ENCODE measurements at places on chromosomes 6 and 20. TPM values are rescaled to one million over a fixed set of nuclear protein-coding genes. Genes with fewer than 3 reads are reported as not detected.
A peak's percentile ranks its signal among the peaks of the same experiment; 100 is the strongest.

GRCh38 chr6:109263873-109264700 is 118.2 kb downstream of the CD164 start:
- no peak for DNase-seq

GRM1 gene
- not detected for total RNA-seq

- DNase-seq = no peak
These were observed 2.8 kb downstream of the TBPL1 start for GRCh38 chr6:133955582-133956415.

- DNase-seq = no peak
These were observed 53.0 kb upstream of the AIG1 start for GRCh38 chr6:143007646-143008045.

DNA sequence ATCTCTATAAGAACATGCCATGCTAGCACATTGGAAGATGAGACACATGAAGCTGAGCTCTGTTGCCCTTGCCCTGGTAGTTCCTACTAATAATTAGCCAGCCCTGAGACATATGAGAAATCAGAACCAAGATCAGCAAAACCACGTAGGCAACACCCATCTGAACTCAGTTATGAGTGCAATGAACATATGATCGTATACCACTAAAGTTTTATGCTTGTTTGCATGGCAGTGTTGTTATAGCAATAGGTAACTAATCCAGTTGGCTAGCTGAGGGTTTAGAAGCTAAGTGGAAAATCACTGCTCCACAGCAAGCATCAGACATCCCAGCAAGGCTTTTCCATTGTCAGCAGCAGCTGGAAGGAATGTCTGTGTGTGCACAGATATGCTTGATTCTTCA is 180.7 kb downstream of the BTBD3 start:
- DNase-seq = no peak

- DNase-seq = no peak
These were observed 128.5 kb downstream of the FLRT3 start for GRCh38 chr20:14208956-14209355.

GRCh38 chr20:50399917-50400704 is 110.1 kb upstream of the PTPN1 start:
- DNase-seq = no peak

DNA sequence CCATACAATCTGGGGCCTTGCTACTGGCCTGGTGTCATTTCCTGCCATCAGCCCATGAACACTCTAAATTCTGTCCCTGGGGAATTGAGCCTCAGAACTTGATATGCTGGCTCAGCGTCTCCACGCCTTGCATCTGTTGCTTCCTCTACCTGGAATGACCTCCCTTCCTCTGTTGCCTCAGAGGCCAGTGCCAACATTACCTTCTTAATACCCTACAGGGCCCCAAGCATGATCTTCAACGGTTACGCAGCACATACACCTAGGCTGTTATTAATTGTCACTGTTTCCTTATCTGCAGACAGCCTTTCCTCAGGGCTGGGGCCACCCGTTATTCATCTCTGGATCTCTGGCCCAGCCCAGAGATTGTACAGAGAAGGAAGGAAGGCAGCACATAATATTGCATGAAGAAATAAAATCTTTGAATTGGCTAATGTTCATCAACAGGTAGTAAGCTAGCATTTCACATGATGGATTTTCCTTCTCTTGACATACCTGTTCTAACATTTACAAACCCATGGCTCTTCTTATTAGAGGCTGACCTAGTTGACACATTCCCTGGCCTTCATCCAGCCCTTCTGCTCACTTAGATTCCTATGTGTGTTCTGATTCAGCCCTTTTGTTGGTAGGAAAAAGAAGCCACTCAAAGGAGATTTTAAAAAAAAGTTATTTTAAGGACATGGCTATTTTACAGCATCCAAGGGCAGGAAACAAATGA is 8.4 kb upstream of the RNF182 start:
- no peak for DNase-seq

CLPSL2 gene
- total RNA-seq = not detected

DNA sequence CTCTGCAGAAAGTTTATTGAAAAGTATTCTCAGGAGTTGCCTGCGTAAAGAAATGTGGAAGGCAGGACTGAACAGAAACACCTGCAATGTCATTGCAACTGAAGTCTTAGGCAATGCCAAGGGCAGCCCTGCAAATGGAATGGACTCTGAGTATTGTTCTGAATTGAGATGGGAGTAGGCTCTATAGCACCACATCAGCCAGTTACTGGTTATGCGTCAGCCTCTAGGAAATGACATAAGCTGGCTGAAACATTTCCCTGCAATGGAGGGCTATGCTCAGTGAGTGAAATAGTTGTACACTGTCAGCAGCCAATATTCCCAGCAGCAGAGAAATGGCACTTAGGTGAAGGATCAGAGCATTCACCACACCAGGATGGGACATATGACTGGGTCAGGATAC is 13.8 kb upstream of the GJE1 start:
- no peak for DNase-seq

NKX2-4 gene
- not detected for total RNA-seq

DNA sequence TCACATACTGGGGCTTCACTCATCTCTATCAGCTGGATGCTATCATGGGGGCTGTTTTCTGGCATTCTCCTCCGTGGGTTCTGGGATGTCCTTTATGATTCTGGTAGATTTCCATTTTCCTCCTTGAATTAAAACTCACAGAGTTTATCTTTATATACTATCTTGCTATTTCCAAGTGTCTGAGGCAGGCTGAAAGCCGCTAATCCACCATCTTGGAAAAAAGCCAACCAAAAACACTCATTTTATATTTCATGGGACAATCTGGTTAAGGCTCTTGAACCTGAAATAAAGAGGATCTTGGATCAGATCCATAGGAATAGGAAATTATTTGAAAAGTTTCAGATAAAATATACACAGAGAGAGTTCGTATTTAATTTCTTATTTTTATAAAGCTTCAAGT is 86.0 kb downstream of the AFG1L start:
- DNase-seq = no peak

CTCFL gene
- total RNA-seq = not detected

LY6G6C gene
- total RNA-seq = not detected

DNA sequence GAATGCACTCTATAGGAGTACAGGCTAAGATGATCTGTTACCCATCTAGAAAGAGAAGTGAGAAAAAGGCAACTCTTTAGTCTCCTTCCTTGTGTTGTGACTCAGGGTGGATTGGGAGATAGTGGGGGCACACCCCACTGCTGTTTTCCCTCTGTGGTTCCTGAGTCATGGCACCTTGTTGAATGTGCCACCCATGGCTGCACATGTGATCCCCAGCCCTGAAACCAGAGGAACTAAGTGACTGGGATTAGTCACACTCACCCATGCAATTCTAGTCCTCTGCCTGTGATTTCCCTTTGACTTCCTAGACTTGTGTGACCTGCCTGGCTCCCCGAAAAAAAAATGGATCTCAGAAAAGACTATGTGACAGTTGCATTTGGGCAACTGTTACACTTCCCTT is 48.6 kb upstream of the HTR1B start:
- DNase-seq = no peak

DNA sequence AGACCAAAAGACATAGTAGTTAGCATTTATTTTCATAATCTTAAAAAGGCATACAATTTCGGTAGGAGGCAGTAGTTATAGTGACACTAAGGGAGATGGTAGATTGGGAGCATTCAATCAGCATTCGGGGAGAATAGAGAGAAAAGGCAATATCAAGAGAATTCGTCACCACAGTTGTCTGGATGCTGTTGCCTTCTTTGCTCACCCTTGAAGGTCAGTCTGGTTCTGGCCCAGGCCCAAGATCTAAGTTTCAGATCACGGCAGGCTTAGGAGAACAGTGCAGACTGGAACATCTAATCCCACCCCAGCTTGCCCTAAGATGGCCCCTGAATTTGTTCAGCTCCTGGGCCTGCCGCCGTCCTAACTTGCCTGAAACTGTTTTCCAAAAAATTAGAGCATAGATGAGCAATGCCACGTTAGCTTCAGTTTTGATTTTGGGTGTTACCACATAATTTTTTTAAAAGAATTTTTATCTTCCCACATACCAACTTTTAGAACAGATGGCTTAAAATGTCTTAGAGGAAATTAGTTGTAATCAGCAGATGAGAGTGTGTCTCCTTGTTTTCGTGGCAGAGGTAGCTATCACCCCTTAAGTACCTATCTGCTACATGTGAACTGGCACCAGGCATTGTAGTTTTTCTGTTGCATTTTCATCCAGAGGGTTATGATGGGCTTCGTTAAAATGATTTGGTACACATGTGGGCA is 8.3 kb upstream of the CEP85L start:
- DNase-seq = peak; percentile 28

DNA sequence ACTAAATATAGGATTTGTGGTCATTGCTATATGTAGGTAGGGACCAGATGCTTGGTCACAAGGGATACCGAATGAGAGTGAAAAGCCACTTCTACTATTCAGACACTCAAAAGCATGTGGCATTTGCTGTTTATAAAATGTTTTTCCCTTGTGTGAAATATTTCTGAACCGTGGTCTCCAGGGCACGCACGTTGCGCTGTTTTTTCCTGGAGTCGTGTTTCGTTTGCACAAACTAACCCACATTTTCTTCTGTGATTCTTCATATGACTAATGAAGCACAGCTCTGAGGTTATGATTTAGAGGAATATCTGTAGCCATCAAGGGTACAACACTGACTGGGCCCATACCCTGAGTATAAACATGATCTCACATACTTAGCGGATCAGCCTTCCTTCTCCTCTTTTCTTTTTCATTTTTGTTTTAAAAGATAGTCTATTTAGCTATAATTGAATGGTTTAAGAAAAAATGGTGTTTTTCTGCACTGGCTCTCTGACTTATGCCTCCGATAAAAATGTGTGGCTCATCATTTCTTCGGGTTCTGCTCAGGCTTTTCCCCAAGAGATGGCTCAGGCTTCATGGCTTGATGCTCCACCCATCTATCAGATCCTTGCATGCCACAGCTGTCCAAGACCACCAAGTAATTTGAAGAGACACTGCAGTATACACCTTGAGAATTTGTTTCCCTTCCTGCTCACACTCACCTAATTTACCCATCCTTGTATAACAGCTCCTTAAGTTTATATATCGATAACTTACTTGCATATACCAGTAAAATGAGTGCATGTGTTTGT is 59.9 kb upstream of the HBS1L start:
- DNase-seq = peak; percentile 82

DNA sequence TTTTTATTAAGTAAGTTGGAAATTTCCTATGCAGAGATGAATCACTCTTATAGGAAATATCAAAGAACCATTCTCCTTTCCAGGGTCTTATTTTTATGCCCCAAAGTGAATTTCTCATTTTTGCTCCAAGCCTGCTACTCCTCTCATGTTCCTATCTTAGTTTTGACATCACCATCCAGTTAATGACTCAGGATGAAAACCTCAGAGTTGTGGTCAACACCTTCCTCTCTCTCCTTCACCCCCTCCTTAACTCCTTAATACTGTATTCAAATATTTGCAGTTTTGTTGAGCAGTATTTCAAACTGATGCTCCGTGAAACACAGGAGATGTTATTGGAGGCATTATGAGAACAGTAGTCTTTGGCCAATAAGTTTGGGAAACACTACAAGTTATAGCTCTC is 64.1 kb downstream of the NRN1 start:
- DNase-seq = no peak

DNA sequence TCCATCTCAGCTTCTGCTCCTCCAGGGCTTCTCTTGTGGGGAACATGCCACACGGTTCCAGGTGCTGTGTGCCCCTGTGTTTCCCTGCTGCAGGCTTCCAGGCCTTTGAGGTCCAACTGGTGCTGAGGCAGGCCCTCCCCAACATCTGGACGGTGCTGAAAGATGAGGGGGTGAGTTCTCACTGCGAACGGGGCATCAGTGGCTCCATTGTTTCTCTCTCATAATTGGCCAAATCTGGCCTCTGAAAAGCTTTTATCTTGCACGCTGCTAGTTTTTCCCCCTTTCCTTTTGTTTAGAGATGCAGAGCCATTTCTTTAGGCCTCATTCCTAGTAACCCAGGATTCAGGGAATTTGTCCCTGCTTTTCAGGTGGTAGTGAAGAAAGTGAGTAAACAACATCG is 8.6 kb downstream of the PNLDC1 start:
- no peak for DNase-seq

SNX21 gene
- 1.2 TPM for total RNA-seq

HLA-DOA gene
- 3.3 TPM for total RNA-seq

PSMB8 gene
- 238 TPM for total RNA-seq

- peak; percentile 75 for DNase-seq
These were observed 115.1 kb downstream of the JAG1 start for GRCh38 chr20:10558635-10559187.

DNA sequence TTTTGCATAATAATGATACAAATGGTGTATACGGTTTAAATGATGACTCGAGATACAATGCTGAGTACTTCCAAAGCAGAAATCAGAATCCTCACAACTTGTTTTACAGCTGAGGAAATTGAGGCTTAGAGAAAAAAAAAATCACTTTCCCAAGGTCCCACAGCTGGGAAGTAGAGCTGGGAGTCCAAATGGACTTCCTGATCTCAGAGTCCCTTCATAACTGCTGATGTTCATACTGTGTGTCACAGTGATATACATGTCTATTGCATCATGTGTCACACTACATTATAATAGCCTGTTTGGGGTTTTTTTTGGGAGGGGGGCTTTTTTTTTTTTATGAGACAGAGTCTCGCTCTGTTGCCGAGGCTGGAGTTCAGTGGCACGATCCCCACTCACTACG is 8.5 kb downstream of the HM13 start:
- DNase-seq = no peak

DNA sequence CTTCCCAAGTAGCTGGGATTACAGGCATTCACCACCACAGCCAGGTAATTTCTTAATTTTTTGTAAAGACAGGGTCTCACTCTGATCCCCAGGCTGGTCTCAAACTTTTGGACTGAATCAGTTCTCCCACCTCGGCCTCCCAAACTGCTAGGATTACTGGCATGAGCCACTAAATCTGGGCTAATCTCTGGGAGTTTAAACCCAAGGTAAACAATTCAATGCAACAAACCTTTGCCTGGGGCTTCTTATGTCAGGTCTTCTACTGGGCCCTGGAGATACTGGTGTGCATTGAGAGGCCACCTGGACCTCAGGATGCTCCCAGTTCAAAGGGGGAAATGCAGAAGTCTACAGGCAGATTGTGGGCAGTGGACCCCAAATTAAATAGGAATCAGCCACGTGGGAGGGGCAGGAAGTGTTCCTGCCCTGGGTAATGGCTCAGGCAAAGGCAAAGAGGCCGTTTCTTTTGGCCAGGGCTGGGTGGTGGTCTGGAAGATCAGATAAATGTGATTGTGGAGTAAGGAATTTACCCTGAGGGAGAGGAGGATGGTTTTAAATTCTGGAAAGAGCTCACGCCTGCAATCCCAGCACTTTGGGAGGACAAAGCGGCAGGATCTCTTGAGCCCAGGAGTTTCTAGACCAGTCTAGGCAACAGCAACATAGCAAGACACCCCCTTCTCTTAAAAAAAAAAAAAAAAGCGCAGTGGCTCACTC is 1.3 kb upstream of the MYBL2 start:
- no peak for DNase-seq

- DNase-seq = peak; percentile 59
These were observed 118.4 kb downstream of the FARS2 start for GRCh38 chr6:5379647-5380242.

GRCh38 chr20:25044261-25044560 is 13.7 kb downstream of the ACSS1 start:
- no peak for DNase-seq

DNA sequence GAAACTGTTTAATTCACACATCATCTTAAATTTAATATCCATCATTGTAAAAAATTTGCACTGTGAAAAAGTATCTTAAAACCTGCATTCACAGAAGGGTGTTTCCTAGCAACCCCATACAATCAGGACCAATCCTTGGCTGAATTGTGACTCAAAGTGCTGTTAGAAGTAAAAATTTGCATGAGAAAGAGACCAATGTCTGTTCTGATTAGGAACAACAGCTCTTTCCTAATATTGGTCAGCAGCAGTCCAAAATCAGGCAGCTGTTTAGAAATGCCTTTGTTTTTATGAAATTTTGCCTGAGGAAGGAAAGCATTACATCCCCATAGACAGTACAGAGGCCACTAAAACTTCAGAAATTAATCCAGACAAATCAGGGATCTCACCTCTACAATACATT is 987.0 kb downstream of the HACE1 start:
- DNase-seq = no peak
